ENCODE measurements at places on chromosomes 1 and 21.

GRCh38 chr1:204576422-204576821 is 60.2 kb downstream of the MDM4 start:
- no peak for DNase-seq

GRCh38 chr1:15070145-15070748 is 83.3 kb upstream of the TMEM51 start:
- no peak for DNase-seq

- no peak for DNase-seq
Observed at GRCh38 chr1:169149555-169150286, 43.2 kb downstream of the ATP1B1 start.

DNA sequence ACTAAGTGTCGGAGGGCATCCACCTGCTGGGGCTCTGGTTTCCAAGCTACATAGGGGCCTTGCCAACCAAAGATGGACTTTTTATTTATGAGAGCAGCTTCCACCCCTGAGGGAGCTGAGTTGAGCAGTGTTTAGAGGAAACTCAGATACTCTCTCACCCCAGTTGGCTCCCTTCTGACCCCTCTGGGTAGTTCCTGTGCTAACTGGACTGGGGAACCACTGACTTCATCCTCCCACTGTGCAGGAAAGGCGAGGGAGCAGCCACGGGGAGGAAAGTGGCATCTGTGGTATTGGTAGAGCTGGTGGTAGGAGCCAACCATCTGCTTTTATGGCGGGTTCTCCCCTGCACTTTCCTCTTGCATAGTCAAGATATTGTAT is 70.4 kb downstream of the MPZL1 start:
- no peak for DNase-seq

- DNase-seq = no peak
Observed at GRCh38 chr1:172345077-172345476, 75.4 kb upstream of the C1orf105 start.

GRCh38 chr21:41761934-41762635 is 4.8 kb downstream of the RIPK4 start:
- no peak for DNase-seq

DNA sequence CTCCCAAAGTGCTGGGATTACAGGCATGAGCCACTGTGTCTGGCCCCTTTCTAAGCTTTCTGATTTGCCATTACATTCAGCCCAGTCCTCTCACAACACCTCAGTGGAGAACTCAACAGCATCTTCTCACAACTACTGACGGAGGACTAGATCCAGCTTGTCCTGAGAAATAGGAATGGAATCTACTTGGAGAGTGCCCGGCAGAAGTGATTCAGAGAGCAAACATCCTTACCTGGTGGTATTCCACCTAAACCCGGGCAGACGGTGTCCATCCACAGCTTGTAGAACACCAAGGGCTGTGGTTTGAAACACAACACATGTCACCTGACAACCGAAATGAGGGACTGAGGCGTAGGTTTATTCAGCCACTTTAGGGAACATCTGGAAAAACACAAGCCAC is 28.8 kb upstream of the CCSAP start:
- no peak for DNase-seq

DNA sequence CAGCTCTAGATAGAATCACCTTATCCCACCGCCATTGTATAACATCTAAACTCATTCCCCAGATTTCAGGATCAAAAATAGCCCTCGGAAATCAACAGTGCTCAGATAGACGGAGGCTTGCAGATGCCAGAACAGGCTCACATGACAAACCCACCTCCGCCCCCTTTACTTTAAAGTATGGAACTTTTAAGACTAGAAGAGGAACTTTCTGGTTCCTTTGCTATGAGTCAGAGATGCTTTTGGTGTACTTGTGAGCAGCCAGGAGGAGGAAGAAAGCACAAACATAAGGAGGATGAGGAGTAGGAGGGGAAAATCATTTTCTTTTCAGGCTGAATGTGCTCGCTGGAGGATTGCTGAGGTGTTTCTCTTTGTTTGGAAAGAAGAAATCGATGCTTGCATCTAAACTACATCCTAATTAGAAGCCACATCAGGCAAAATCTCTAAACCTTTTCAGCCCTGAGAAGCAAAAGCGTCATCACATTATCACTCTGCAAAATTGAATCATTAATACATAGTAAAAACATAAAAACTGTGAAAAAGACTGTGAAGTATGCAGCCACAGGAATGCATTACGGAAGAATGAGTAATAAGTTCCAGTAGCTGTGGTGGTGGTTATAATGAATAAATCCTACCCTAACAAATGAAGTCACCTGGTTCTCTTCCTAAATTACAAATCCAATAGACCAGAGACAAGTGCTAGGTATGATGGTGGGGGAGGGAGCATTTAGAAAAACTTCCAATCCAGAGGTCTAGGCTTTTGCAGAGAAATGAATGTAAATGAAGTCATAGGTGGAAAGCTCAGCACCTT is 251.3 kb downstream of the KCNH1 start:
- DNase-seq = no peak

- no peak for DNase-seq
Observed at GRCh38 chr1:42179275-42179674, 14.7 kb upstream of the GUCA2A start.

DNA sequence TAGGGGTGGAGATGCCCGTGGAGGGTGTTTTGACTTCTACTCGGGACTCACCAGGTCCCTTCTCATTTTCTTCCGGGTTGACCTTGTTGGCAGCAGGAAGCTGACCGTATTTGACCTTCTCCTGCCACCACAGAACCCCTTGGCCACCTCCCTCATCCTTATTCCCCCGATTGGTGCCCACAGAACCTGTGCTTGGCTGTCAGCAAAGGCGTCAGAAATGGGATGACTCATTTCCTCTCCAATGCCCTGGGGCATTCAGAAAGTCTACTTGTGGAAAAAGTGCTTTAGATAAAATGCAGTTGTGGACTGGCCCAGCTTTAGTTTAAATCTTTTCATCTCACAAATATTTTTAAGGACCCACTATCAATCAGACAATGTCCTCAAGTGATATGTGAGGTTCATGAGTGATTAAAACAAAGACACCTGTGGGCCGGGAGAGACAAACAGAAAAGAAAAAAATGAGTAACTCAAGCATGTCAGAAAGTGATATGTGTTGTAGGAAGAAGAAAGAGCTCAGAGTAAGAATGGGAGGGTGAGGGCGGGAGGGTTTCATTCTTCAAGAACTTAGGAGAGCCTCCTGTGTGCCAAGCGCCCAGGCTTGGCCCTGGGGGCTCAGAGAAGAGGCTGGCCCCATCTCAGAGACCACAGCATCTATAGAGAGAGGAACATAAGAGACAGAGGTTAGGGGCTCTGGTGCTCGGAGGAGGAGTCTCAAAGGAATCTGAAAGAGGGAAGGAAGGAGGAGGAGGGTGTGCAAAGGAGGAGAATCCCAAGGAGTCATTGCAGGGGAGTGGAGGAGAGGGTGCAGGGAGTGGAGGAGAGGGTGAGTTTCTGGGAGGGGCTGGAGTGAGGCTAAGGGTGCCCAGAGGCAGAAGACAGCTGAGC is 221.6 kb upstream of the VAMP3 start:
- no peak for DNase-seq

GRCh38 chr1:161192476-161193465 is 6.1 kb downstream of the ADAMTS4 start:
- peak; percentile 47 for DNase-seq

- DNase-seq = no peak
Observed at GRCh38 chr21:31268090-31268489, 76.0 kb downstream of the TIAM1 start.

DNA sequence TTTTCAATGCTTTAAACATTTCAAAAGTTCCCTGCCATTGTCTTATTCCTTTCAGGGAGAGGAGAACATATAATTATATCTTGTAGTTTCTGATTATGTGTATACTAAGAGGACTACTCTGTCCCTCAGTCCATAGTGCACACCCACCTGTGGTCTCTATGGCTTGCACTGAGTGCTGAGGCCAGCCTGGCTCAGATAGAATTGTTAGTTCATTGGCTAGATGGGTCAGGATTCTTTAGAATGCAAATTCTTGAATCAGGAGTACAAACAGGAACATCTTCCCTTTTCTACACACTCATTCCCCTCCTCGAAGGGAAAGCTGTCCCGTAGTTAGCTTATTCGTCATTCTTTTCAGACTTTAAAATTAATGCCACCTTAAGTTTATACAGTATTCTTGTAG is 8.2 kb downstream of the BACH1 start:
- no peak for DNase-seq

DNA sequence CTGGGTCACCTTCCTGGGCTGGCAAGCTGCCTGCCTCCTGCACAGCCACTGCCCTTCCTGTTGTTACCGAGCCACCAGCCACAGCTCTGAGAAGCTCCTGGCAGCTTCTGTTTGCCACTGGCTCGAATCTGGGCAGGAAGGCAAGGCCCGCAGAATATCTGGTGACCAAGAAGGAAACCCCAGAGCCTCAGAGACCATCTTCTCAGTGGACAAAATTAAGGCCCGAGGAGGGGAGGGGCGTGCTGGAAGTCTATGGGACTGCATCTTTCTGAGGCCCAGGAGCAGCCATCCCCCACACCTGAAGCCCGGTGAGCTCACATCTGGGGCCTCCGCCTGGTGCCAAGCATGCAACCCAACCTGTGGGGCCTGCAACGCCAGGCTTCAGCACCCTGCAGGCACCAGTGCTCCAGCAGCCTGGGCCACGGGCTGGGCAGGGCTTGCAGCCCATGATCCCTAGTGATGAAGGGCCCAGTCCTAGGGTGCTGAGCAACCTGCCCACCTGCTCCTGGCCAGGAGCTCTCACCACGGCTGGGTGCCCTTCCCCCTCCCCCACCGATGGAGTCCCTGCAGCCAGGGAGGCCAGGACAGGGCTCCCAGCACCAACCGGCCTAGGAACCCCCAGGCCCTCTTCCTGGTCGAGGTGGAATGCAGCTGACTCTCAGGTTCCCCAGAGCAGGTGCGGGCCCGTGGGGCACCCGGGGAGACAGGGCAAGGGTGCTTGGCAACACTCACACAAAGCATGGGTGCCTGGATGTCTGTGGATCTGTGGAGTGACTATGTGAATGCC is 879 bp downstream of the CPTP start:
- DNase-seq = no peak

- DNase-seq = no peak
Observed at GRCh38 chr21:37767984-37768383, 148.3 kb downstream of the KCNJ6 start.
